RWPE2 (cell line): ENCODE measurements at places on chromosomes 12 and 14.
A peak's percentile ranks its signal among the peaks of the same experiment; 100 is the strongest.

- DNase-seq: no peak
Observed at GRCh38 chr12:30811966-30812365, 57.2 kb upstream of the CAPRIN2 start.

- DNase-seq: no peak
Observed at GRCh38 chr12:23349564-23349963, 599.9 kb downstream of the SOX5 start.

DNA sequence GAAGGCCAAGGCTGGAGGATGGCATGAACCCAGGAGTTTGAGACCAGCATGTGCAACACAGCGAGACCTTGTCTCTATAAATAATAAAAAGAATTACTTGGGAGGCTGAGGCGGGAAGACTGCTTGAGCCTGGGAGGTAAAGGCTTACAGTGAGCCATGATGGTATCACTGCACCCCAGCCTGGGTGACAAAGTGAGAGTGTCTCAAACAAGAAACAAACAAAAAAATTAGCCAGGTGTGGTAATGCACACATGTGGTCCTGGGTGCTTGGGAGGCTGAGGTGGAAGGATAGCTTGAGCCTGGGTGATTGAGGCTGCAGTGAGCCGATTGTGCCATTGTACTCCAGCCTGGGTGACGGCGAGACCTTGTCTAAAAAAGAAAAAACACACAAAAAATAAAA, 1.7 kb upstream of the GPRC5A start:
- no peak for DNase-seq

GRCh38 chr12:77841521-77841920, 10.8 kb downstream of the NAV3 start:
- DNase-seq: no peak

DNA sequence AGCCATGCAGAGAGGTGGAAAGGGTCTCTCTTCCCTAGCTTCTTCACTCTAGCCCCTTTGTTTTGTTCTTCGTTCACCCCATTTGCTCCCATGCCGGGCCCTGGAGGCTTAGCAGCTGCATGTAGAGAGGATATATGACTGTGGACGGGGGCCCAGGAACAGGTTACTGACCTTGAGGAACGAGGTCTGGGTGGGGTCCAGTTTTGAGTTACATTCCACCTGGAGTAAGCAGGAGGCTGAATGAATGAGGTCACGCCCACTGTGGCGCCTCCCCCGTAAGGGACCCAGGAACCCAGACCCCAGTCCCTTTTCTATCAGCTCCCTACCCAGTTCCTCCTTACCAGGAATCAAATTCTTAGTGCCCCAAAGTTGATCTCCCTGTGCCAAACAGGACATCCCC, 6.6 kb downstream of the NDRG2 start:
- DNase-seq: no peak

DNA sequence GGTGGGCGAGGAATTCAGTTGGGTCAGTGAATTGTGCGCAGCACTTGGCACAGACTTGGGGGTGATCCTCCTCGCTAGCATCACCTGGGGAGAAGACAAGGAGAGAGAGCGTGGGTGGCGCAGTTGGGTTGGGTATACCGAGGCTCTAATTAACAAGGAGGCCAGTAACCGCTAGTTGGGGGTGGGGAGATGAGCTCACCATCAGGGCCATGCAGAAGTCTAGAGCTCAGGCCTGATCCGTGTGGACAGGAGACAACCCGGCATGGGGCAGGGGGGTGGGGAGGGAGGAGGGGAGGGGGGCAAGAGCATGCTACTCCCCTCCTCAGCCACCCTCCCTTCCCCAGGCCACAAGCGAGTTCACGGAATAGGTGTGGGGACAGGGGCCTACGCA, 580 bp downstream of the SALL2 start:
- no peak for DNase-seq

DNA sequence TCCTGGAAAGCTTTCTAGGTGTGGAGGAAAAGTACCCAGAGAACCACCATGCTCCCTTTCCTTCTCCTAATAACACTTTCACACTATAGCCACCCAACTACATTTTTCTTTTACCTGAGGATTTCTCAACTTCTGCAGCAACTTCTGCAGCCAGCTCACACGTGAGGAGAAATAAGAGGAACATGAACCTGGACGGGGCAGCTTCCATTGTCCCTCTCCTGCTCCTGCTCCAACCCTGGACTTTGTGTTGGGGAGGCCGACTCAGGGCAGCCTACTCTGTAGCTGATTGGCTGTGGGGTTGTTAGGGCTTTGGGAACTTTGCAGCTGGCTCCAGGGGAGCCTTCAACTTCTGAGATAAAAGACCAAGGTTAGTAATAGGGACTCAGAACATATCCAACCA, at the start of gene ERP27:
Gene ERP27 (minus strand): TSS at position 237 of the 400 bp plus-strand sequence. CDS start 29 bp downstream, at position 208.
- no peak for DNase-seq

DNA sequence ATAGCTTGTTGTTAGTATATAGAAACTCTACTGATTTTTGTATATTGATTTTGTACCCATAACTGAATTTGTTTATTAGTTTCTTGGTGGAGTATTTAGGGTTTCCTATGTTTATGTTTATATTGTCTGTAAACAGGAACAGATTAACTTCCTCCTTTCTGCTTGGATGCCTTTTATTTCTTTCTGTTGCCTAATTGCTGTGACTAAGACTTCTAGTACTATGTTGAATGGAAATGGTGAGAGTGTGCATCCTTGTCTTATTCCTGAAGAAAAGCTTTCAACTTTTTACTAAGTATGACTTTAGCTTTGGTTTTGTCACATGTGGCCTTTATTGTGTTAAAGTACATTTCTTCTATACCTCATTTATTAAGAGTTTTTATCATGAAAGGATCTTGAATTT, 20.9 kb downstream of the FBXW8 start:
- no peak for DNase-seq

- no peak for DNase-seq
Observed at GRCh38 chr12:83122623-83122934, 435.9 kb downstream of the TMTC2 start.

- no peak for DNase-seq
Observed at GRCh38 chr14:72883109-72883508, 10.8 kb downstream of the DPF3 start.

GRCh38 chr12:120720987-120721801, 4.4 kb upstream of the ACADS start:
- DNase-seq: no peak

- DNase-seq: no peak
Observed at GRCh38 chr12:16939871-16940306, 333.9 kb upstream of the LMO3 start.

- DNase-seq: no peak
Observed at GRCh38 chr14:77605392-77605972, 11.0 kb downstream of the SPTLC2 start.

- DNase-seq: no peak
Observed at GRCh38 chr12:32369202-32369601, 30.2 kb upstream of the FGD4 start.

DNA sequence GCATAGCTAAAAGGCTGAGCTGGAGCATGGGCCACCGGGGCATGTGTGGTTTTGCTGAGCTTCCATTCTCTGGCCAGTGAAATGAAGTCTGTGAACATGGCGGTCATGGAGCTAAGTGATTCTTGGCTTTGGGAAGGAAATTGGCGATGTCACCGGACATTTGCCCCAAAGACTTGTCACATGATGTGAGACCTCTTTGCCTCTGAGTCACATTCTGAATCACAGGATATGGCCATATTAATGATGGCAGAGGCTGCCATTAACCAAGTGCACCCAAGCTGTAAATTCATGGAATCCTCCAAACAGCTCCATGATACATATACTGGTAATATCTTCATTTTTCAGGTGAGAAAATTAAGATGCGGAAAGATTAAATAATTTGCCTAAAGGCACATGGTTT, 27.4 kb upstream of the BATF start:
- DNase-seq: no peak

GRCh38 chr12:106193394-106194215, 54.2 kb downstream of the CKAP4 start:
- no peak for DNase-seq

DNA sequence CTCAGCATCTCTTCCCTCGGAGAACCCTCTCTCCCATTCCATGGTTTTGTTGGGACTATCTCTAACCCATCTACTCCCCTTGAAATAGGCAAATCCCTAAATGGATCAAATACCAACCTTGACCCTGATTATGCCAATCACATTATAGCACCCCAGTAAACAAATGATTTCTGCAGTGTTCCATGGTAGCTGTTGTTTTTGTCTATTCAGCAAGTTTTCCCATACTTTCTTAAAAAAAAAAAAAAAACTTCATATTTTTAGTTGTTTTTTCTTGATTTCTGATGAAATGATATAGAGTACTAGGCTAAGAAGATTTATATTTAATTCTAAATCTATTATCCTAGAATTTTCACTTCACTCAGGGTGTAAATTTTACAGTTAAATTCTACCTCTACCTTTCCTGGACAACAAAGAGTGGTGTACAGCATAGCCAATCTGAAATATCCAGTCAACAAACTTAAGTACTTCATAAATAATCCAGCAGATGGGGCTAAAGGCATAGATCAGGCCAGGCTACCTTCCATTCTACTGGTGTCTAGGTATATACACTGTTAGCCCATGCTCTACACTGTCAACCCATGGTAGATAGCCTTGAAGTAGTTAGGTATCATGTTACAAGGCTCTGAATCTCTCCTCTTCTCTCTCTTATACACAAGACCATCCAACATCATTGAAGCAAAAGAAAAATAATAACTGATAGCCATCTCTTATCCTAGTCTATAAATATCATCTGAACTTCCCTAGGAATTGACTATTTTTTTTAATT, 82.2 kb downstream of the PLEKHG7 start:
- no peak for DNase-seq

DNA sequence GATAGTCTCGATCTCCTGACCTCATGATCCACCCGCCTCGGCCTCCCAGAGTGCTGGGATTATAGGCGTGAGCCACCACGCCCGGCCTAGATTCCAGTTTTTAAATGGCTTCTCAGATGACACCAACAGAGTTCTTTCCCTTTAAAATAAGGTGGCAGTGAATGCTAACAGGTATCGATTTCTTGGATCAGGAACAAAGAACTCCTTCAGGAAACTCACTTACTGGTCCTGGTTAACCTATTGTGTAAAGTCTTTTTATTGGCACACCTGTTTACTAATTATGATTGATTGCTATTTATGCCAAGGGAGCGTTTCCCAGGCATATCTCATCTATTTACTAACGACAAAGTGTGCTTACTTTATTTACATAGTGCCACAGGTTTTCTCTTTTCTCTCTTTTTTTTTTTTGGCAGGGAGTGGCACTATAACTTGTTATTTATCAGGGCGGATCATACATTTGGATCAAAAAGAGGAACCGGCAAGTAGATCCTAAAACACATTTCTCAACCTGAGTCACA, 89.7 kb downstream of the GLT1D1 start:
- no peak for DNase-seq

GRCh38 chr12:98106031-98106683, 409.2 kb upstream of the TMPO start:
- DNase-seq: no peak

- no peak for DNase-seq
Observed at GRCh38 chr12:41531147-41531829, 343.2 kb downstream of the PDZRN4 start.

GRCh38 chr12:77060136-77060882, 5.1 kb downstream of the E2F7 start:
- DNase-seq: no peak

GRCh38 chr14:37668646-37669045, 73.2 kb downstream of the TTC6 start:
- no peak for DNase-seq

DNA sequence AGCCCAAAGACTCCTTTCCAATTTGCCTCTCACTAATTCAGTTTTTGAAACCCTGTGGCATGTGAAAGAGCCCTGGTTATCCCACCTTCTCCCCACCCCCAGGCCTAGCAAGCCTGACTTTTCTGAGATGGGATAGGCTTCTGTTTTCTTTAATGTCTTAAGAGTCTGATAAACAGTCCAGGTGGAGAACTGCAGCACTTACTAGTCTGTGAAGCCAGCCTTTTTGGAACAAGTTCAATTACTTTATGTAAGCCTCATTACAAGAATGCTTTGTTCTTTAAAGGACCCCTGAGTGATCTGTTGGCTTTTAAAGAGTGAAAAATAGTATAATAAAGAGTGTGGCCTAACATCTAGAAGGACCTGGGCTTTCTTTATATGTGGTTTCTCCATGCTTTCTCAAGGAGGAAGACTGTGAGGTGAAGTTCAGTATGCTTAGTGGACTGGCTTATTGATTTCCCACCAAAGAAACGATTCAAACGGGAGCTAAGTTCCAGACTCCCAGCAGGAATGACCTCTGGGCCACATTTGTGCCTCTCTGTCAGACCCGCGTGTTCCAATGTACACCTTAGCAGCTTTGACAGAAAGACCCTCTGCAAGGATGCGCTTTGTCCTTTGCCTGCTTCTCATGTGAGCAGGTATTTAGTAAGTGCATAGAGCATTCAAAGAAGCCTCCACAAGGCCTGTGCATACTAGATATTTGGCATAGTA, 129.5 kb downstream of the DAAM1 start:
- DNase-seq: no peak

DNA sequence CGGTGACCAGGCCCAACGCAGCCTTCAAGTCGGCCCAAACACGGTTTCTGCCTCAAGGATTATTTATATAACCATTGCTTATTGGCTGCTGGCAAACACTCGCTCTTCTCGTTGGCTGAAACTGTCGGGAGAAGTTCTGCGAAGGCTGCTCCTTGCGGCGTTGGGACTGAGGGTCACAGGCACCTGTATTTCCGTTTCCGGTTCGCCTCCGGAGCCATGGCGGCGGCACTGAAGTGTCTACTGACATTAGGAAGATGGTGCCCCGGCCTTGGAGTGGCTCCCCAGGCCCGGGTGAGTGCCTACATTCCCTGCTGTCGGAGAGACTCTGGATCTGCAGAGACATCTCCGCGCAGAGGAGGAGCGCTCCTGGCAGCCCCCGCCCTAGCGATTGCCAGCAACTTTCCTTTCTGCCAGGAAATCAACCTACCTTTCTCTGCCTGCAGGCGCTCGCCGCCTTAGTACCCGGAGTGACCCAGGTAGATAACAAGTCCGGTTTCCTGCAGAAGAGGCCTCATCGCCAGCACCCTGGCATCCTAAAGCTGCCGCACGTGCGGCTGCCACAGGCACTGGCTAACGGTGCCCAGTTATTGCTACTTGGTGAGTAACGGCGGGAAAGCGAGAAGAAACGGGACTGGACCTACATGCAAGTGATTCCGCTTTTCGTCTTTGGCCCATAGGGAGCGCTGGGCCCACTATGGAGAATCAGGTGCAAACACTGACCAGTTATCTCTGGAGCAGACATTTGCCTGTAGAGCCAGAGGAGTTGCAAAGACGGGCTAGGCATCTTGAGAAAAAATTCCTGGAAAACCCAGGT, at the start of gene METTL17:
Gene METTL17 (plus strand): TSS at position 194 of the 814 bp plus-strand sequence. CDS start 23 bp downstream, at position 217.
- DNase-seq: peak; percentile 97

DNA sequence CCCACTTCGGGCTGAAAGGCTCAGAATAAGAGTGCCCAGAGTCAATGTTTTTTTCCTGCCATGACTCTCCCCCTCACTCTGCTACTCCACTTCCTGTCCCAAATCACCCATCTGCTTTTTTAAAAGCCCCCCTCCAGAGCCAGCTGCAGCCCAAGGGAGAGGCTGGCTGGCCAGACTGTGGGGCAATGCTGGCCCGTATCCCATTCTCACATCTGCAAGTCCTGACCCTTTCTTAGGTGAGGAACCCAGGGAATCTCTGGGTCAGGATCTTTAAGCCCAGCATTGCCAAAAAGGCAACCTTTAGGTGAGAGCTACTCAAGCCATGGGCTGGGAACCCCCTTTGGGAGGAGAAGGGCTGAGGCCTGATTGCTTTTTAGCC, 1.7 kb upstream of the ITGA5 start:
- no peak for DNase-seq
